ENCODE measurements at places on chromosomes 12 and 14. TPM values are rescaled to one million over a fixed set of nuclear protein-coding genes. Genes with fewer than 3 reads are reported as not detected.

HOXC10 gene
- total RNA-seq: not detected

PTHLH gene
- total RNA-seq: not detected

POTEM gene
- total RNA-seq: not detected

TSHR gene
- 0.63 TPM for total RNA-seq

GYS2 gene
- not detected for total RNA-seq

SDR9C7 gene
- 0.31 TPM for total RNA-seq

PELI2 gene
- 43.8 TPM for total RNA-seq

GAS2L3 gene
- 94.2 TPM for total RNA-seq

GPR135 gene
- total RNA-seq: 19.1 TPM

RFX4 gene
- total RNA-seq: 9.4 TPM

RTN1 gene
- 797 TPM for total RNA-seq

EEF1AKMT3 gene
- 2.5 TPM for total RNA-seq

PIWIL1 gene
- total RNA-seq: not detected

CELA1 gene
- total RNA-seq: not detected

MMP17 gene
- total RNA-seq: 64.5 TPM
